ENCODE measurements at places on chromosomes 1 and 21.

GRCh38 chr1:9366943-9367780 lies 74.5 kb downstream of the SPSB1 start:
- no peak for DNase-seq

DNA sequence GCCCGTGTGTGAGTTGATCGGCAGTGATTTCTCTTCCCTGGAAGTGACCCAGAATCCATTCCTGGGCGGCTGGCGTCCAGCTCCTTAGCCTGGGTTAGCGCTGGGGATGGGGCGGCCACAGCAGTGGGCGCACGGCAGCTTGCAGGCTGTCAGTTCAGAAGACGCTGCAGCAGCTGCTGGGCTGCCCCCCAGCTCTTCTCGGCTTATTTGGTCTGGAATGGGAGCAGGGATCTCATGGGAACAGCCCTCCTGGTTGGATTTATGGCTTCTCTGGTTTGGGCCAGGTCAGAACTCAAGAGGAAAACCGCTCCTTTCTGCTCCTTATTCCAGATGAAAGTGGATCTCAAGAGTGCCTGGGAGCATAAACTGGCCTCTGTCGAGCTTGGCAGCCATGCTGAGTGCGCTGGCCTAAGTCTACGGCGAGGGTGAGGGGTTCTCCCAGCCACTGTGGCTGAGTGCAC lies 148.2 kb downstream of the PRDM16 start:
- DNase-seq = no peak

DNA sequence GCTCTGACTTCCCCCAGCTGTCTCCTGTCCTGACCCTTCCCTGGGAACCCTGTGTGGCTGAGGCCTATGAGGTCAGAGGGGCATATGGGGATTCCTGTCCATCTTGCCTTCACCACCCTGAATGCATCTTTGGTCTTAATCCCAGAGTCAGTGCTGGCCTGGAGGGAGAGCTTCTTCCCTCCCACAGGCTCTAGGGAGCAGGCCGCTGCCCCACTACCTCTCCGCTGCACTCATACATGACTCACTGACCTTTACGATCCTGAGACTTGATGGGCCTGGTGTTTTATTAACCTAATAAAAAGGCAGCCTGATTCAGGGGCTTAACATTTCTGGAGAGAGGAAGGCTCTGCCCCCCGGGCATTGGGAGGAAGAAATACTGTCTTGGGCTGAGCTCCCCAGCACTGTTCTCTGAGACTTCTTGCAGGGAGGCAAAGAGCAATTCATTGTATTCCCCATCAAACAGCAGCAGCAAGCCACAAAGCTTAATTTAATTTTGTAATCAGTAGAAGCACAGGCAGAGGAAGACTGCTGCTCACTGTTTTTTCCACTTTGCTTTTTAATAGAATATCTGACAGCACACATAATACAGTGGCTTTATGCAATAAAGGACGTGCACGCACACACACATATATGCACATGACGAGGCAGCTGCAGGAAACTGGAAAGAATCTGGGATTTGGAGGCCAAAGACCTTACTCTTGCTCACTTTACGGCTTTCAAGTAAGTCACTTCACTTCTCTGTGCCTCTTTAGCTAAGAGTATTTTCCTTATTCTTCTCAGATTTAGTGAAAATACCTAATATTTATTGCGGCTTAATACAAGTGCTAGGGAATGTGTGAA lies 89.2 kb upstream of the GRIK3 start:
- peak; percentile 70 for DNase-seq

GRCh38 chr1:43549921-43550597 lies 19.4 kb downstream of the PTPRF start:
- no peak for DNase-seq

GRCh38 chr21:36104317-36105300 lies 30.3 kb upstream of the CBR3 start:
- peak; percentile 75 for DNase-seq

- no peak for DNase-seq
Observed at GRCh38 chr1:6984536-6984935, 199.3 kb downstream of the CAMTA1 start.

DNA sequence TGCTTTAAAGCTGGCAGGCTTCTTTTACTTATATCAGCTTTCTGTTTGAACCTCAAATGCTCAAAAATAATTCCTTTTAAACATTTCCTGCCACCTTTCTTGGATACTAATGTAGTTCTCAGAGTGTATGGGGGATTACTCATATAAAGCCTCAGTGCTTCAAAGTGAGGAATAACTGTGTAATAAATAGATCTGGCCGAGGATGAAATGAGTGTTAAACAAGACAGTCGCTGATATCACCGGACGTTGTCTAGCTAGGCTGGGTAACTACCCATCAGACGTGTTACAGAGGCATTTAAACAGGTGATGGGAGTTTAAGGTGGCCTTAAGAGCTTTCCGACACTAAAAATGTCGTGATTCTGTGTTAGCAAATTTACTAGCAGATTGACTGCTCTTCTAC lies 53.1 kb downstream of the VANGL2 start:
- DNase-seq = no peak

DNA sequence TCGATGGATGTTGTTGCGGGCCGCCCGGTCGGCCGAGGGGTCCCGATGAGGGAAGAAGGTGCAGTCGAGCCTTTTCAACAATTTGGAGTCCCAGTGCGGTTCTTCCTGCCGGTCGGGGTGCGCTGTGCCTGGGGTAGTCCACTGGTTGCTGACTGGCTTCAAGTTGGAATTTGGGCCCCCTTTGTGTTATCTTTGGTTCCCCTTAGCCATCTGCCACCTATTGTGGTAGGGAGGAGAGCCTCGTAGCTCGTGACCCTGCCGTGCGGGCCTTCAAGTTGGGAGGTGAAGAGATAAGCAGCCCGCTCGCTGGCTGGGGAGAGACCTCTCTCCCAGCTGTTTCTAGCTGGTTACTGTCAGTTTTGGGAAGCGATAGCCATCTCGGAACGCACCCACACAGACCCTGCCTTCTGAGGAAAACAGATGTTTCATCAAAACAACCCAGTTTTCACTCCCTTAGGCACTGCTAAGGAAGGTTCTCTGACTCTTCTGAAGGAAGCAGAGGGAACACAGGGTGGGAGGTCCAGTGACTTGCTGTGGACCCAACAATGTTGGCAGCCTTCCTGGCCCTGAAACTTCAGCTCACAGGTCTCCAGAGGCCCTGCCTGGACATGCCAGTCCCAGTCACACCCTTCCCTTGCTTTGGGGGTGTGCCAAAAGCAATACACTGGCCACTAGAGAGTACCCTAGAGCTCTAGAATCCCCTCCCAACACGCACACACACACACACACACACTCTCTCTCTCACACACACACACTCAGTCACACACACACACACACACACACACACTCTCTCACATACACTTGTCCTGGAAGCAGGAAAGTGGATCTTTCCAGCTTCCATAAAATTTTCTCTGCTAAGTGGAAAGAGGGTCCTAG lies 1.0 kb downstream of the BTG2 start:
- DNase-seq = peak; percentile 67

DNA sequence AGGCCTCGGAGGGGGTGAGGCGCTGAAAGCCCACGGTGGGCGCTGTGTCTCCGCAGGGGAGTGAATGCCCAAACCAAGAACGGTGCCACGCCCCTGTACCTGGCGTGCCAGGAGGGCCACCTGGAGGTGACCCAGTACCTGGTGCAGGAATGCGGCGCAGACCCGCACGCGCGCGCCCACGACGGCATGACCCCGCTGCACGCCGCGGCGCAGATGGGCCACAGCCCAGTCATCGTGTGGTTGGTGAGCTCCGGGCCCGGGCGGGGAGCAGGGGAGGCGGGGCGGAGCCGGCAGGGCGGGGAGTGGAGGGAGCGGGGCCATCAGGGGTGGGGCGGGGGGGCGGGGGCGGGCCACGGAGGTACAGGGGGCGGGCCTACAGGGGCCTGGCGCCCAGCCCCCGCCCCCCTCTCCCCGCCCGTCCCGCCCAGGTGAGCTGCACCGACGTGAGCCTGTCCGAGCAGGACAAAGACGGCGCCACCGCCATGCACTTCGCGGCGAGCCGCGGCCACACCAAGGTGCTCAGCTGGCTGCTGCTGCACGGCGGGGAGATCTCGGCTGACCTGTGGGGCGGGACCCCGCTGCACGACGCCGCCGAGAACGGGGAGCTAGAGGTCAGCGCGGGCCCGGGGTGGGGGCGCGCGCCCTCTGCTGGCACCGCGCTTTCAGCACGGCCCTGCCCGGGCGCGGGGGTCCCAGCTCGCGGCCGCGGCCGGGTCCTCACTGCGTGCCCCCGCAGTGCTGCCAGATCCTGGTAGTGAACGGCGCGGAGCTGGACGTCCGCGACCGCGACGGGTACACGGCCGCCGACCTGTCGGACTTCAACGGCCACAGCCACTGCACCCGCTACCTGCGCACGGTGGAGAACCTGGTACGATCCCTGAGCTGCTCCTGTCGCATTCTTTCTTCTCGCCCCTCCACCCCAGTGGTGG lies 15.9 kb downstream of the ESPN start:
- peak; percentile 55 for DNase-seq

GRCh38 chr1:85347908-85348307 lies 71.5 kb upstream of the BCL10 start:
- DNase-seq = no peak

GRCh38 chr21:39518055-39518846 lies 66.5 kb downstream of the SH3BGR start:
- DNase-seq = peak; percentile 61

GRCh38 chr1:159881622-159882526 lies 18.1 kb downstream of the CFAP45 start:
- peak; percentile 100 for DNase-seq

- DNase-seq = no peak
Observed at GRCh38 chr1:182175361-182175931, 113.9 kb upstream of the ZNF648 start.

DNA sequence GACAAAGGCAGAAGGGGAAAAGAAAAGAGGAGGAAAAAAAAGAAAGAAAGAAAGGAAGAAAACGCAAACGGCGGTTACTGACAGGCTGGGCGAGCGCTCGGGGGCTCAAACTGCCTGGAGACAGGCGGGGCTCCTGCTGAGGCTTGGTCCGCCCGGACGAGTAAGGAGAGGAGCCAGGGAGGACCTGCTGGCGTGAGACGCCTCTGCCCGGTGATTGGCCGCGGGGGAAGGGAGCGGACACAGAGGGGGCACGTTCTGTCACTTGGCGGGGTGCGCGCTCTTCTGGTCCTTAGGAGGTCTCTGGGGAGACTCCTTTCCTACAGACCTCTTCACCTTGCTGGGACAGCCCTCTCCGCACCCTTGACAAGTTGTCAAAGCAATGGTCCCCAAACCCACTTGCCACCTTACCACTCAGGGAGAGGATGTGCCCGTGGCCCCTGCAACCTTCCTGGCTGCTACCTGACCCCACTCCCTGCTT lies 791 bp upstream of the PIK3R3 start:
- no peak for DNase-seq

GRCh38 chr1:156865258-156865657 lies 4.6 kb downstream of the NTRK1 start:
- no peak for DNase-seq

DNA sequence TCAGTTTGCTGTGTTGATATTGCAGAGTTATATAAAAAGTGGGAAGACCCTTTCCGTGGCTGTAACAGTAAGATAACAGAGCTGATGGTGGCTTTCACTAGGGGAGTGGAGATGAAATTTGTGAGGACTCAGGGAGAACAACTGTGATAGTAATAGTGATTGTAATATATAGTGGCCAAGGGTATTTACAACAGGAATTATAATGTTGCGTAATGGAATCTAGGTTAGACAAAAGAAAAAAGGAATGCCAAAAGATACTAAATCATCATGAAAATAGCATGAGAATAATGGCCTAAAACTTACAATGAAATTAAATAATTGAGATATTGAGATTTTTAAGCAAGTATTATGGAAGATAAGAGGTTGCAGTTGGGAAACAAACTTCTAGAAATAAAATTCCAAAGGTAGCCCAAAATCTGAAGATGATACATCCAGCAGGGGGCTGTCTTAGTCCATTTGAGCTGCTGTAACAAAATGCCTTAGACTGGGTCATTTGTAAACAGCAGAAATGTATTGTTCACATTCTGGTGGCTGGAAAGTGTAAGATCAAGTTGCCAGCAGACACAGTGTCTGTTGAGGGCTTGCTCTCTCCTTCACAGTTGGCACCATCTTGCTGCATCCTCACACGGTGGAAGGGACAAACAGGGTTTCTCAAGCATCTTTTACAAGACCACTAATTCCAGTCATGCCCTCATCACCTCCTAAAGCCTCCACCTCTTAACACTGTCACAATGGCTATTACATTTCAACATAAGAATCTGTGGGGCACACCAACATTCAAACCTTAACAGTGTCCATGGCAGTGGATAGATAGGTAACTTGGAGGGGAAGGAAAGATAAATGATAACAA lies 711.2 kb downstream of the MRPL39 start:
- peak; percentile 48 for DNase-seq

DNA sequence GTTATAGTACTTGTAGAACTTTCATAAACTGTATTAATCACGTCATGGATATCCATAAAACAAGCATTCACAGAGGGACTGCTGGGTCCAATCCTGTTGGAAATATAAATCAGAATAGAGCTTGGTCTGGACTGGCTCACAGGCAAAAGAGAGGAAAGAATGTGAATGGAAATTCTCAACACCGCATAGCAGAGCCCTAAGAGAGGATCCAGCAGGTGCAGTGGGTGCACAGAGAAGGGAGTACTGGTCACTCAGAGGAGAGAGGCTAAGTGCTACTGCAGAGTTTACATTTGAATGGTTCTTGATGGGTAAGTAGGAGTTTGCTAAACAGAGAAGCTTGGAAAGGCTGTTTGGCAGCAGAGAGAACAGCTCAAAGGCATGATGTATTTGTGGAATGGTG lies 231.7 kb downstream of the PAPPA2 start:
- no peak for DNase-seq

DNA sequence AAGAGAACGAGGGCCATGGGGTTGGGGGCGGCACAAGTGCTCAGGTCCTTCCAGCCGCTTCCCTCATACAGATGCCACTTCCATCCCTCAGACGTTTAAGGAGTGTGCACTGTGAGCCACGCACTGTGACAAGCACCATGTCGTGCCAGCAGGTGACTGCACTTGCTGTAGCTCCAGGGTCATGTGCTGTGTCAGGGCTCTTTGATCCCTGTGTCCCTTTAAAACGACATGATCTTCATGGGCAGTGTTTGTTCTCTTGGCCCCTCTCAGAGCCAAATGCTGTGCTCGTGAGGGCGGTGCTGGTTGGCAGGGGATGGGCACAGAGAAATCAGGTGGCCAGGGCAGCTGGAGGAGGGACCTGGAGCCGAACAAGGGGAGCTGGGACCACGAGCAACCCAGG lies 19.9 kb downstream of the IL10RB start:
- DNase-seq = no peak

DNA sequence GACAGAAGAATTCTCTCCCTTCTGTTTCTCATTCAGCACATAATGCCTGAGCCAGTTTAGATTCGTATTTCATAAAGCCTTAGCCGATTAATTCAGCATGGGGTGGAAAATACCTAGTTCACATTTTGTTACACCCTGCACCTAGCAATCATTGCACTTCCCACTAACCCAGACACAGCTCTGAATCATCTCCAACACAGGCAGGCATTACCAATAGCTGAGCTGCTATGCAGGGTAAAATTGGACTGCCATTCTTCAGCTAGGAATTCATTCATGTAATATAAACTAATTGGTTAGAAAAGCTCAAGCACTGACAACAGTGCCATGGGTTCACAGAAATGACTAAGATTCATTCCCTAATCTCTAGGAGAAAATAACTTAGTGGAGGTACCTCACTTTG lies 26.9 kb upstream of the NKAIN1 start:
- DNase-seq = no peak

GRCh38 chr1:50968821-50969610 lies 1.0 kb upstream of the CDKN2C start:
- DNase-seq = no peak

All from M059J (cell line).